ENCODE measurements at places on chromosomes 3 and 15. TPM values are rescaled to one million over a fixed set of nuclear protein-coding genes. Genes with fewer than 3 reads are reported as not detected.

SPESP1 gene
- total RNA-seq, result 5.6 TPM

MYD88 gene
- total RNA-seq, result 45.5 TPM

PPP1R14D gene
- total RNA-seq, result not detected

HYKK gene
- 4.0 TPM for total RNA-seq

DPPA4 gene
- total RNA-seq, result not detected

MYLK gene
- 92.5 TPM for total RNA-seq

CSPG5 gene
- not detected for total RNA-seq

GLDN gene
- total RNA-seq, result not detected

BNIP2 gene
- 157 TPM for total RNA-seq

MRPS11 gene
- 61.2 TPM for total RNA-seq

SV2B gene
- 1.3 TPM for total RNA-seq

Measured in mammary microvascular endothelial cell (primary cell).